ENCODE measurements at places on chromosomes 3 and 15. TPM values are rescaled to one million over a fixed set of nuclear protein-coding genes. Genes with fewer than 3 reads are reported as not detected.

DNA sequence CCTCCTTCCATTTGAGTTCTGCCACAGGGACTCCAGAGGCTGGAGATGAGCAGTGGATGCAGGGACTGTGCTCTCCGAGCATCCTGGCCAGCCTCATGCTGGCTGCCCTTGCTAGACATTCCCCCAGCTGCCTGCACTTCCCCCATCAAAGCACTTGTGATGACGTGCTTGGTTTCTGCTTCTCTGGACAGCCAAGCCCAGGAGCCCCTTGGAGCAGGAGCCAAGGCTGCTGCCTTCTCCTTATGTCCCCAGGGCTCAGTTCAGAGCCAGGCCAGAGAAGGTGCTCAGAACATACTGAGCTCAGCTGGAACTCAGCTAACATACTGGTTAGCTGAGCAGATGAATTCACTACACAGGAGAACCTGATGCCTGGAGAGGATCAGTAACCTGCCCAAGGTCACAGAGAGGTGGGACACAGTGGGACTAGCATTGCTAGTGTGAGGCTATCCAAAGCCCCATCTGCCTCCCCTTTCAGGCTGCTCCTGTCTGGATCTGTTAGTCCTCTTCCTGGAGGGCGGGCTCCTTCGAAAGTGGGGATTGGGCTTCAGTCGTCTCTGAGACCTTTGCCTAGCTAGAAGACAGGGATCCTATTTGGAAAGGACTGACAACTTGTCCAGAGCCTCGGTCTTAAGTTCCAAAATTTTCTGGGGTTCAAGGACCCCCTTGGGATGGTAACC, 4.3 kb downstream of the PCBP4 start:
- peaks cover 5% of the 10 kb centered on the region for H3K27me3 ChIP-seq
- no peak overlapping the region for H3K27ac ChIP-seq
- H3K4me3 ChIP-seq: no peak overlapping the region

DNA sequence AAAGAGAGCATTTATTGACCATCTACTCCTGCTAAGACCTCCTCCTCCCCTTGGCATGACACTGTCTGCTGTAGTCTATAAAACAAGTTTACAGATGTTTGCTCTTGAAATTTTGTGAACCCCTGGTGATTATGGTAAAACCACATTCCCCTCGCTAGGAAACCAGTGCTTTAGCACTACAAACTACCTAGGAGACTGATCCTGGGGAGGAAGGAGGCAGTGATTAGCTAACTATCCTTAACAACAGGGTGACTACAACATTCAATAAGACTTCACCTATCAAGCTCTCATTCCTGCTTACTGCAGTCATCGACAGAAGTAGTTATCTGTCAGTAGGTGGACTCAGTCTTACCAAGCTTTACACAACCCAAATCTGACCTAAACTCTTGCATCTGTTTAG, 371.3 kb downstream of the TUSC7 start:
- H3K36me3 ChIP-seq: no peaks in the 10 kb centered on the region
- H3K4me3 ChIP-seq: no peak overlapping the region
- no peak for ATAC-seq
- no peaks in the 10 kb centered on the region for H3K27me3 ChIP-seq
- H3K4me1 ChIP-seq: no peaks in the 10 kb centered on the region

- H3K27ac ChIP-seq: no peak overlapping the region
- no peaks in the 10 kb centered on the region for H3K27me3 ChIP-seq
- no peak for ATAC-seq
Observed at GRCh38 chr3:150521463-150521862, 24.8 kb downstream of the SERP1 start.

DNA sequence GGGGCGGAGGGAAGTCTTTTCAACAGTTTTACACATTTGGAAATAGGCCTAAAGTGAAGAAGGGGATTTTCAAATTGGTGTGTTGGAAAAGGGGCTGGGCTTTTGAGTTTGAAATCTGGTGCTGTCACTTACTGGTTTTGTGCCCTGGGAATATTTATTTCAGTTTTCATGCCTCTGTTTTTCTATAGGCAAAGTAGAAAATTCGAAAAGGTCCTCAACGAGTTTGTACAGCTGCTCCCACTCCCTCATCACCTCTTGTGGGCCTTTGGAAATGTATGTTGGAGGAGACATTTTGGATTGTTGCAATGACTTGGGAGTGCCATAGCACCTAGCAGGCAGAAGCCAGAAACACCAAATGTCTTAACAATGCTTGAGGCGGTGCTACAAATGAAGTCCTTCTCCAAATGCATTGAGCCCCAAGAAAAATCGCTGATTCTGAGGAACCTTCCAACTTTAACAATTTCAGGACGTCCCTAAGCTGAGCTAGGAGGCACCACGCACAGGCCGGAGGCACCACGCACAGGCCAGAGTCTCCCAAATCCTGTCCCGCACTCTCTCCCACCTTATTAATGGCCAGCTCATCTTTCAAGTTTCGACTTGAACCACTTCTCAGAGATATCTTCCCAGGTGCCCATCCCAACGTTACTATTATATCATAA, 639 bp upstream of the POLR2M start:
- no peaks in the 10 kb centered on the region for H3K27me3 ChIP-seq
- peak overlapping the region; percentile 95 for H3K4me3 ChIP-seq
- ATAC-seq: peak; percentile 1
- peak overlapping the region; percentile 92 for H3K27ac ChIP-seq
- peaks cover 39% of the 10 kb centered on the region for H3K36me3 ChIP-seq

DNA sequence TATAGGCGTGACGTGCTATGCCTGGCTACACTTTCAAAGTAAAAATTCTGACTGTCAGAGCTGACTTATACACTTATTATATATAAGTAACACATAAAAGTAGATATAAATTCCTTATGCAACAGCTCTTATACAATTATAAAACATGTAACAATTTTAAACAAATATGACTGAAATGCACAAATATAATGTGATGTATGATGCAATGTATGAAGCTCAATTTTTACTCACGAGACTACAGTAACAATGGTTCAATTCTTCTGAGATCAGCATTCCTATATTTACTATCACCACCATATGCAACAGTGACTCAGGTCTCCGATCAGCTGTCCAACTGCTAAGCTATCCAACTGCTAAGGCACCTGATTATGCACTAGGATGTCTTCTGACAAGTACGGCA, 8.2 kb downstream of the BNIP2 start:
- peaks cover 96% of the 10 kb centered on the region for H3K36me3 ChIP-seq
- H3K4me3 ChIP-seq: no peak overlapping the region
- ATAC-seq: no peak
- H3K4me1 ChIP-seq: peaks cover 6% of the 10 kb centered on the region
- no peak overlapping the region for H3K27ac ChIP-seq
- no peaks in the 10 kb centered on the region for H3K27me3 ChIP-seq

GRCh38 chr15:62749036-62749815, 293.3 kb upstream of the TPM1 start:
- no peak for ATAC-seq
- H3K27me3 ChIP-seq: peaks cover 8% of the 10 kb centered on the region
- no peaks in the 10 kb centered on the region for H3K4me1 ChIP-seq

DNA sequence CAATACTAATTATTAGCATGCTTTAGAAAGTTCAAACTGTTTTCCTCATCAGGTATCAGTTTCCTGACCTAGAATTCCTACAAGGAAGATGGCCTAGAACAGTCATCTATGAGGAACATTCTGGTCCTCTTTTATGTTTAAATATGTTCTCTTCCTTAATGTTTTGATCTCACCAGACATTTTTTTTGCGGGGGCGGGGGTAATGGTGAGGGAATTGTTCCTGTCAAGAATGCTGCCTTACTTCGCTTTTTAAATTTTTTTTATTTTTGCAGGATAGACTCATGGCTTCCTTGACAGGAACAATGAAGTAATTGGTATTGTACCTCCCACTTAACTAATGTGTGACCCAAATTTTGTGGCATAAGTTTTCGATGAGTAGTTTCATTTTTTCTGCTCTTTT, 44.3 kb upstream of the NANOGP8 start:
- peaks cover 2% of the 10 kb centered on the region for H3K27me3 ChIP-seq
- no peak for ATAC-seq
- H3K27ac ChIP-seq: no peak overlapping the region
- no peak overlapping the region for H3K4me3 ChIP-seq

Gene A4GNT
- total RNA-seq: not detected

Gene TRIM42
- not detected for total RNA-seq

All from activated T-helper 17 cell treated with anti-CD3 and anti-CD28 coated beads, Interleukin-2, amount 50 U/mL, for 72 hours (primary cell).